ENCODE measurements at places on chromosomes 2 and 18.

DNA sequence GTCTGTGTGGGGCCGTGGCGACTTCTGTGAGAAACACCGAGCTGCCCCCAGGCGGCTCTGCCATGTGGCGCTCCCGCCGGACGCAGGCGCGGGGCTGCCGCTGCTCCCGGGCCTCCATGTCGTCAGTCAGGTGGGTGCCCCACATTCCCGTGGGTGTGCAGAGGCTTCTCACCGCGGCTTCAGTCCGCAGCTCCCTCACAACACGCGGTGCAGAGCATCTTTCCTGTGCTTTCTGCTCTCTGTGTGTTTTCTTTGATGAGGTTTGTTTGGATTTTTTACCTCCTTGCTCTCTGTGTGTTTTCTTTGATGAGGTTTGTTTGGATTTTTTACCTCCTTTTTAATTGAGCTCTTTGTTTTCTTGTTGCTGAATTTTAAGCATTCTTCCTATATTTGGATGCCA, 13.0 kb downstream of the AQP12A start:
- DNase-seq = peak; percentile 17

GRCh38 chr18:75406491-75407445, 20.7 kb downstream of the SMIM21 start:
- no peak for DNase-seq

DNA sequence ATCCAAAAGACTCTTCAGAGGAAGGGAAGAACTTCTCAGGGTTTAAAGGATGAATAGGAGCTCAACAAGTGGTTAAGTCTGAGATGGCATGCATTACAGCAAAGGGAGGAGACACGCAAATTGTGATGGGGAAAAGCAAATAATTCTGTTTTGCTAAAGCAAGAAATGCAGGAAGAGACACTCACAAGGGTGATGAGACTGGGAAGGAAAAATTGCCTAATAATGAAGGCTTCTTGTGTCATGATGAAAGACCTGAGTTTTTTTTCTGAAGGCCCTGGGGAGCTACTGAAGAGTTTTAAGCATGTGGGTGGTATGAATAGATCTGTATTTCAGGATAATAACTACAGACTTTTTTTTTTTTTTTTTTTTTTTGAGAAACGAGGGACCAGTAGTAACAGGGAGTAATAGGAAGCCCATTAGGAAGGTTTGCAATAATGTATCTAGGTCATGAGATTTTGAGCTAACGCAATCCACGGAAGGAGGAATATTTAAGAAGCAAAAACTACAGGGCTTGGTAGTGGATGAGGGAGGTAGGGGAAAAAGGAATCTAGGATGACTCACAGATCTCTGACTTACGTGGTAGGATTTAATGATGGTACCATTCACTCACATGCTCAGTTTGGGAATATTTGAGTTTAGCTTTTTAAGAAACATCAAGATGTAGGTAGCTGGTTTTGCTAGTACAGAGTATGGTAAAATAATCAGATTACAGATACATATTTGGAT, 16.0 kb upstream of the SERPINB3 start:
- no peak for DNase-seq

- DNase-seq = no peak
Observed at GRCh38 chr18:7221424-7222155, 9.3 kb upstream of the LRRC30 start.

DNA sequence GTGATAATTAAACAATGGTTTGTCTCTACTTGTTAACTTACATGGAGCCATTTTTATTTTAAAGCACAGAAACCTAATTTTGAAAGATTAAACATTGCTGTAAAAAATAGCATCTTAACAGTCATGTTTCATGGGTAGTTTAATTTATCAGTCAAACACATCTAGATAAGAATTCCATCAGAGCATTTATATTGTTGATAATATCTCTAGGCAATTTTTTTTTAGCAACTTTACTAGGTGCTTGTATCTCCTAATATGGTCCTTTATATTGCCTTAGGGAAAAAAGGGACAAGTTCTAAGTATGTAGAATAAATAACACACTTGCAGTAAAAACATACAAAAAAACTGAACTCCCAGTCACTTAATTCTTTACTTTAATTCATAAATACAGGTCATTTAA, 863 bp downstream of the CSRNP3 start:
- no peak for DNase-seq

GRCh38 chr2:113190871-113191270, 17.1 kb downstream of the PSD4 start:
- DNase-seq = no peak

GRCh38 chr2:172768401-172768800, 32.8 kb downstream of the RAPGEF4 start:
- no peak for DNase-seq

DNA sequence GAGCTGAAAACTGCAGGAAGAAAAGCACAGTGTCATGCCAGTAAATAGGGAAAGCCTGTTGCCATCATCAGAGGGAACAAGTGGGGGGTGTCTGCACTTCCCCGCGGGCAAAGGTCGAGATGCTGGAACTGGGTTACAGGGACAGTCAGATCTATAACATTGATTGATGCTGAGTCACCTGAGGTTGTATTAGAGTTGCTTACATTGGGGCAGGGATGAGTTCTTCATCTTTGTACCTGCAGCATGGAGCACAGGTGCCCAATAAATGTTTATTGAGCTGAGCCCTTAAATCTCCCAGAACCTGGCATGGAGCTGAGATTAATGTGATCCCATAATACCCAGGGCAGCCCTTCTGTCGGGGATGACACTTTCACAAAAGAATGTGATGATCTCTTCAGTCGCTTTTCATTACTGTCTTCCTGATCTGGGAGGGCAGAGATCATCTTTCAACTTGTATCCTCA, 5.9 kb upstream of the RNF152 start:
- DNase-seq = no peak

- no peak for DNase-seq
Observed at GRCh38 chr2:168524005-168524404, 67.9 kb downstream of the CERS6 start.

GRCh38 chr2:238239863-238240756, at the start of gene HES6:
Gene HES6 (minus strand): TSS chr2:238240038. CDS start chr2:238239905, 133 bp downstream.
- DNase-seq = peak; percentile 66

GRCh38 chr2:238754259-238754658, 93.6 kb upstream of the TWIST2 start:
- no peak for DNase-seq

DNA sequence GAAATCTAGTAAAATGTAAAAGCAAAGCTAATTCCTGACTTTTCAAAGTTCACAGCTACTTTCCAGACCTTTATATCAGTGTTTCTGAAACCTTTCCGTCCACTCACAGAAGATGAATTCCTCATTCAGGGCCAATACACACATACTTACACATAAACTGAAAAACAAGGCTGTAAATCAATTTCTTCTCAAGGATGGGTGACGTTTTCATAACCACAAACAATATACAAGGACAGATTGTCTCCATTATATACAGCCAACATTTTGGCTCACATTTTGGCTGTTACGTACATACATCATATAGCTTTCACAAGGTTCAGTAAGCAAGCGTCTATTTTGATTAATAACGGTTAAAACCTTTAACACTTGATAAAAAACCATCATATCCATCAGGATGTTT, 1.4 kb downstream of the RPRD1A start:
- DNase-seq = no peak

GRCh38 chr2:9303528-9304225, 97.1 kb downstream of the ASAP2 start:
- no peak for DNase-seq

GRCh38 chr2:216391401-216391800, 19.1 kb upstream of the MARCHF4 start:
- DNase-seq = no peak

- no peak for DNase-seq
Observed at GRCh38 chr2:817336-818015, 133.2 kb upstream of the SNTG2 start.

GRCh38 chr2:236211296-236211695, 43.1 kb upstream of the GBX2 start:
- DNase-seq = no peak

- DNase-seq = no peak
Observed at GRCh38 chr2:209766613-209767012, 5.0 kb upstream of the UNC80 start.

DNA sequence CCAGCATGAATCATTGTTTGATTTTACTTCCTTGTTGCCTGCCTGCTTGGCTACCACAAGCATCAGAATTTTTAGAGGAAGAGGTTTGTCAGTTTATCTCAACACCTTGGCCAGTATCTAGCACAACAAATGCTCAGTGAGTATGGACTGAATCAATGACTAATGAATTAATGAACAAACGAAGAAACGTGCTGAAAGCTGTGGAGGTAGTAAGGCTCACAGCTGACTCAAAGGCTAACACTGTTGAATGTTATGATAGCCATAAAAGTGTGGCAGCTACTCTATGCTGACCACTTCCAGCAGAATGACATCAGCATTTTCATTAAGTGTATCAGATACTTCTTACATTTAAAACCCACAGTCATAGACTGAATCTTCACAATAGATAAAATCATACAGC, 543.4 kb downstream of the IRS1 start:
- no peak for DNase-seq
